Naive thymus-derived CD8-positive, alpha-beta T cell (primary cell): ENCODE measurements at places on chromosomes 3 and 15. TPM values are rescaled to one million over a fixed set of nuclear protein-coding genes. Genes with fewer than 3 reads are reported as not detected.

- no peak for DNase-seq
Measured at GRCh38 chr15:25717127-25717456, 146.0 kb downstream of the ATP10A start.

DNA sequence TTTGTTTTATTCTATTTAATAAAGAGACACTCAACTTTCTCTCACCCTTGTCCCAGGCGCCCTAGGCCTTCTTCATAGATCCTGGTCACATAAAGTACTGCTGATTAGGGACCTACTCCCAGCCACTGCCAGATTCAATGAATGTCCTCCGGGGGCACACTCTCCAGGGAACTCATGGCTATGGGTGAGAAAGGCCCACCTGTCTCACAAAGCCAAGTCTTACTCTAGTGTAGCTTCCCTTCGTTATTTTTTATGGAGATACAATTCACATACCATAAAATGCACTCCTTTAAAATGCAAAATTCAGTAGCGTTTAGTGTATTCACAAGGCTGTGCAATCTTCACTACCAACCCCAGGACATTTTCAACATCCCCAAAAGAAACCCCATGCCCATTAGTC lies 87.8 kb downstream of the ADCY5 start:
- DNase-seq, result no peak

GRCh38 chr15:85475317-85475701 lies 94.9 kb downstream of the AKAP13 start:
- no peak for DNase-seq

- DNase-seq, result no peak
Measured at GRCh38 chr3:14726441-14726780, 51.5 kb downstream of the C3orf20 start.

DNA sequence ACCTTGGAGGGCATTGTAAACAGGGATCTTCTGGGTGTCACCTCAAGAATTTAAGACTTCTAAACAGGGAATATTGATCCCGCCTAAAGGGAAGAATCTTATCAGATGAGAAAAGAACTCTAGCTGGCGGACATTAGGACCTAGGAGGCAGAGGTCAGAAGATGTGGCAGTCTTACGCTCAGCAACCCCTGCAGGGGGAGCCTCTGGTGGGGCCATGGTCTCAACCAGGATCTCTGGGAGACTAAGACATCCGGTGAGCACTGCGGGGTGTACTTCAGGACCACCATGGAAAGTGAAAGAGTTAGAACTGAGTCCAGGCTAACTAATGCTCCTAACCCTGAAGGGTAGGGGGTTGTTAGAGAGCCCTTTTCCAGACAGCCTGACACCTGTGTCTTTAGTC lies 295.2 kb downstream of the VGLL3 start:
- DNase-seq, result no peak

DNA sequence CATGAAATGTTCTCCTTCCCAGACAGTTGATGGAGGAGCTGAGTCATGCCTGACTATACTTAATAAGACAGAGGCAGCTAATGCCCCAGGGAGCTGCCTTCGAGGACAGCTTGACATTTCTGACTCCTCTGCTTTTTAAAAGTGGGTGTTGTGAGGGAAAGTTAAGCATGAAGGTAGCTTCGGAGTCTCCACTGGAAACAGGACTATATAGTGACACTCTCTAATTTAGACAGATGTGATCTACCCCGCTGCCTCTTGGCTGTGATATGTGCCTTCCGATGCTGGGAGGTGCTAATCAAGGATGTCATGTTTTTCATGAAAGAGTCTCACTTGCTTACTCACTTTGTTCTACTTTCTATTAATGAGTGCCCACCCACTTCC lies 72.7 kb downstream of the IL1RAP start:
- DNase-seq, result no peak

DNA sequence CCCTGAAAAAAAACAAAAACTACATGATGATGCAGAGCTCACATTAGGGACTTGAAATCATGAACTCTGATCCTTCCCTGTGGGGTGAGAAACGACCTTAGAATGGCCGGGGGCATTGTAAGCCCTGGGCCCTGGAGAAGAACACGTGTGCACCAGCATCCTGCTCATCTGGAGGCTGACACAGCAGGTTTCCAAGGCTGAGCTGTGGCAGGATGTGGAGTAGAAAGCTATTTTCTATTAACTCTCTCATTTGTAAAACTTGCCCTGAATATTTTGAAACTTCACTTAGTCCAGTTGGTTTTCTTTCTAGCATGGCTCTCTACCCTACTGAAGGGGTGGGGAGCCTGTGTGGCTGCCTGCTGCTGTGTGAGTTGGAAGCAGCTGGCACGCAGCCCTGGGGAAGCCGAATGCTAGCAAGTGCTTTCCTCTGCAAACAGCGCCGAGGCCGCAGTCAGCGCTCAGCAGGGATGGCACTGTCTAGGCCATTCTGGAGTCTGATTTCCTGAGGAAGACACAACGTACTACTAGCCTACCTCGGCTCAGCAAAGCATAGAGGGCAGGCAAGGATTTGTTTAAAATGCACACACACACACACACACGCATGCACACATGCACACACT lies 58.0 kb downstream of the GABRG3 start:
- DNase-seq, result no peak

ITPKA gene
- not detected for total RNA-seq

DNA sequence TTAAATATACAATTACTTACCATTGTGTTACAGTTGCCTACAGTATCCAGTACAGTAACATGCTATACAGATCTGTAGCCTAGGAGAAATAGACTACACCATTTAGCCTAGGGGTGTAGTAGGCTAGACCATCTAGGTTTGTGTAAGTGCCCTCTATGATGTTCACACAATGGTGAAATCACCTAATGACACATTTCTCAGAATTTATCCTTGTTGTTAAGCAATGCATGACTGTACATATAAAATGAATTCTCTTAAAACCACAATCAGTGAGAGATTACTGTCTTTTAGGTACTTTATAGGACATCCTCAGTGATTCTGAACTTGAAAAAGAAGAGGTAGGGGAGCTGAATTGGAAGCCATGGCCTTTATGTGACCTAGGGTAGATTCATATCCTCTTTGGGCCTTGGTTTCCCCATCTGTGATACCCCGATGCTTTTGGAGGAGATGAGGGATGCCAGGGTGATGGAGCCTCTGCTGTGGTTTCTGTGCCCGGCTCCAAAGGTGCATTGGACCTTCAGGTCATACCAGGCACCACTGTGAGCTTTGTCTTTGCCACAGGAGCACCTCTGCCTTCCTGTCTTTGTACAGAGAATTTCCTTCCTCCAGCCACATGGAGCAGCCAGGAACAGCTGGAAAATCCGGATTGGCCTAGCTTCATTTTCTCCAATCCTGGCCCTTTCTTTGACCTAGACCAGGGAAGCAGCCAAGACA lies 51.9 kb upstream of the FLNB start:
- no peak for DNase-seq

CHRM5 gene
- not detected for total RNA-seq

IP6K1 gene
- 49.9 TPM for total RNA-seq

TMEM62 gene
- 16.7 TPM for total RNA-seq

- DNase-seq, result no peak
Measured at GRCh38 chr3:38573556-38573955, 75.9 kb downstream of the SCN5A start.

ARID3B gene
- 37.8 TPM for total RNA-seq

- no peak for DNase-seq
Measured at GRCh38 chr15:100032358-100033085, 299.3 kb upstream of the LYSMD4 start.

NR2C2 gene
- 110 TPM for total RNA-seq

POTEB gene
- total RNA-seq, result not detected

DAPK2 gene
- 1.3 TPM for total RNA-seq

- no peak for DNase-seq
Measured at GRCh38 chr15:47473832-47474231, 243.5 kb upstream of the SEMA6D start.

KLHL40 gene
- total RNA-seq, result not detected

- DNase-seq, result no peak
Measured at GRCh38 chr3:119145128-119145499, 851 bp upstream of the TEX55 start.

ETV5 gene
- 0.36 TPM for total RNA-seq

DNA sequence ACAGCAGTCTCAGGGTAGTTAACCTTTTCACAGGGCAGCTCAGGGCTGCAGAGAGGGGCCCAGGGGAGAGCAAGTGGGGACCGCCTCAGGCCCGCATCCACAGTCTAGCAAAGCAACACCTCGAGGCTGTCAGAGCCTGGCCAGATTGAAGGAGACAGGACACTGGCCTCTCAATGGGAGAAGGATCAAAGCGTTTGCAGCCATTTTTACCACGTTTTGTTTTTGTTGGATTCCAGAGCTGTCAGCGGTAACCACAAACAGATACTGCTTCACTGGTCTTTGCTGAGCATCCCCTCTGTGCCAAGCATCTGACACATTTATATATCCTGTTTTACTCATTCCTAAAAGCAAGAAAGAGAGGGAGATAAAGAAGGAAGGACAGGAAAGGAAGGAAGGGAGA lies 153.8 kb downstream of the SHQ1 start:
- DNase-seq, result no peak

STT3B gene
- 103 TPM for total RNA-seq

ZPLD1 gene
- not detected for total RNA-seq

PATL2 gene
- total RNA-seq, result 69.4 TPM
